ENCODE measurements at places on chromosomes 7 and 10. TPM values are rescaled to one million over a fixed set of nuclear protein-coding genes. Genes with fewer than 3 reads are reported as not detected.

Gene GAD2
- total RNA-seq, result not detected

Gene RASSF4
- total RNA-seq, result 3.1 TPM

Gene CPA4
- total RNA-seq, result not detected

Gene KIFBP
- total RNA-seq, result 13.7 TPM

Gene PDE6C
- not detected for total RNA-seq

Gene INTS15
- total RNA-seq, result 47.3 TPM

Gene OPN4
- not detected for total RNA-seq

GRCh38 chr10:42973411-42973810 is 103.5 kb upstream of the RET start:
- DNase-seq, result peak; percentile 11
- no peak overlapping the region for H3K4me3 ChIP-seq
- H3K27ac ChIP-seq, result no peak overlapping the region
- H3K27me3 ChIP-seq, result peaks cover 8% of the 10 kb centered on the region
- H3K4me1 ChIP-seq, result no peaks in the 10 kb centered on the region
- H3K36me3 ChIP-seq, result no peaks in the 10 kb centered on the region

DNA sequence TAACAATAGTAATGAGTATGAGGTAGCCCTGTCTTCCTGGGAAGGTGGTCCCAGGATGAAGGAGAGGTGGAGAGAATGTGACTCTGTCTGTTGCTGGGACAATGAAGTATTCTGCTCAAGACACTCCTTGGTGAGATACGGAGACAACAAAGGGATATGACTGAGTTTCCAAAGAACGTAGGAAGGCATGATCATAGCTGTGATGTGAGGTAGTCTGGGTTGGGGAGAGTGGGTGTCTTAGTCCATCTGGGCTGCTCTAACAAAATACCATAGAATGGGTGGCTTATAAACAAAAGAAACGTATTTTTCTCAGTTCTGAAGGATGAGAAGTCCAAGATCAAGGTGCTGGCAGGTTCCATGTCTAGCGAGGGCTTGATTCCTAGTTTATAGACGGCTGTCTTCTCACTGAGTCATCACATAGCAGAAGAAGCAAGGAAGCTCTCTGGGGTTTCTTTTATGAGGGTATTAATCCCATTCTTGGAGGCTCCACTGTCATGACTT is 84.9 kb upstream of the RHOBTB1 start:
- no peaks in the 10 kb centered on the region for H3K4me1 ChIP-seq
- H3K4me3 ChIP-seq, result no peak overlapping the region
- no peak for DNase-seq
- no peak overlapping the region for H3K27ac ChIP-seq

- H3K36me3 ChIP-seq, result no peaks in the 10 kb centered on the region
- no peak for DNase-seq
- H3K27me3 ChIP-seq, result no peaks in the 10 kb centered on the region
- no peak overlapping the region for H3K27ac ChIP-seq
- no peaks in the 10 kb centered on the region for H3K4me1 ChIP-seq
Measured at GRCh38 chr7:71165708-71166107, 33.8 kb downstream of the GALNT17 start.

DNA sequence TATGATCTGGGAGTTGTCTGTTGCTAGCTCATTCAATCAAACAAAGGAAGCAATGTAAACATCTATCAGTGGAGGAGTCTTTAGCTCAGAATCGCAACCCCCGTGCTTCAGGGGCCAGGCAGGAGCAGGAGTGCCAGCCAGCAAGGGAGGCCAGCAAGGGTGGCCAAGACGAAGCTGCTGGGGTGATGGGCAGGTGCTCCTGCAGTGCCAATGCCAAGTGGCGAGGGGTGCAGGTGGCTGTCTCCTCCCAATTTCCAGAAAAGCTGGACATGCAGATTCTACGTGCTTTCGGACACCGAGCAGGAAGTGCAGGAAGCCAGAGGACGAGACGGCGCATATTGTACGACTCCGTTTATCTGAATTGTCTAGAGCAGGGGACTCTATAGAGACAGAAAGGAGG is 48.1 kb upstream of the EBF3 start:
- DNase-seq, result no peak
- no peaks in the 10 kb centered on the region for H3K36me3 ChIP-seq
- no peak overlapping the region for H3K27ac ChIP-seq
- no peak overlapping the region for H3K4me3 ChIP-seq

GRCh38 chr7:159231017-159231416 is 86.3 kb upstream of the VIPR2 start:
- H3K27me3 ChIP-seq, result no peaks in the 10 kb centered on the region
- no peak overlapping the region for H3K4me3 ChIP-seq

DNA sequence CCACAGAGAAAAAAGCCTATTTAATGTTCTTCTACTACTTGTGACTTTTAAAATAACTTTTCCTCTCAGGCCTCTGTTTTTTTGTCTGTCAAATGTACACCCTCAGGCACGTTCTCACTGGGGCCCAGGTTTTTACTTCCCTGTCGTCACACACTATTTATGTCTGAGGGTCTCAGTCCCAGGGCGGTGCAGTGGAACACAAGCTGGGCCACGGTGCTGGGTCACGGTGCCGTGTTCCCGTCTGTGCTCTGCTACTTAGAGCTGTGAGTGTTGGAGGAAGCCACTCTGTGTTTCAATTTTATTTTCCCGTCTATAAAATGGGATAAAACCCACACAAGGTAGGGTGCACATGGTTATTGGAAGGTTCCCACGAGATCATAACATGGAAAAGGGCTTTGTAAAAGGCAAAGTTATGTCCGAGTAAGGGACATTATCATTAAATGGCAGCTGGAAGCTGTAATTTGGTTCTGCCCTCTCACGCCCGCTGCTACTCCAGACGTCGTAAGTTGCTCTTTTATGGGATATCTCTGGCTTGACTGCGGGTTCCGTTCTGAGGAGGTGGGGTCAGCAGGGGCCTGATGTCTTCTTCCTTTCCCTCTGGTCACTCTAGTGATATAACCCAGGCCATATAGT is 25.2 kb downstream of the ZNF775 start:
- H3K27ac ChIP-seq, result peak overlapping the region; percentile 86
- H3K4me1 ChIP-seq, result peaks cover 28% of the 10 kb centered on the region
- DNase-seq, result no peak
- peaks cover 10% of the 10 kb centered on the region for H3K36me3 ChIP-seq

DNA sequence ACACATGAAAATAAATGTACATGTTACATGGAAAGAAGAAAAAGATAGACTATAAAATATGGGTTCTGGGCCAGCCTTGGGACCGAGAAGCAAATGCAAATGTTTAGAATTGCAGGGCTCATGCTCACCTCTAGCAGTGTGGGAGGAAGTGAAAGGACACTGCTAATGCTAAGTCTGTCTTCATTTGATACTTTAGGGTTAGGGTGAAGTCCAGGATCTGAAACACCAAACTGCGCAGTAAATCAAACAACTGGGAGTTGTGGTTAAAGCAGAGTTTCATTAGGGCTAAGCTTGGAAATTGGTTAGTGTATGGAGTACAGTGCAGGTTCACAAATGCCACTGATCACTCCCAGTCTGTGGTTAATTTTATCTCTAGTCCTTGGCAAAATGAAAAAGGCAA is 73.2 kb upstream of the PDK4 start:
- no peak overlapping the region for H3K27ac ChIP-seq
- H3K27me3 ChIP-seq, result no peaks in the 10 kb centered on the region
- no peaks in the 10 kb centered on the region for H3K36me3 ChIP-seq
- no peaks in the 10 kb centered on the region for H3K4me1 ChIP-seq

GRCh38 chr10:120819366-120819765 is 31.8 kb upstream of the WDR11 start:
- no peak overlapping the region for H3K4me3 ChIP-seq
- no peak overlapping the region for H3K27ac ChIP-seq
- no peak for DNase-seq
- H3K36me3 ChIP-seq, result peaks cover 1% of the 10 kb centered on the region
